Spleen (tissue), 13 donors: ENCODE measurements at places on chromosomes 2 and 18.

DNA sequence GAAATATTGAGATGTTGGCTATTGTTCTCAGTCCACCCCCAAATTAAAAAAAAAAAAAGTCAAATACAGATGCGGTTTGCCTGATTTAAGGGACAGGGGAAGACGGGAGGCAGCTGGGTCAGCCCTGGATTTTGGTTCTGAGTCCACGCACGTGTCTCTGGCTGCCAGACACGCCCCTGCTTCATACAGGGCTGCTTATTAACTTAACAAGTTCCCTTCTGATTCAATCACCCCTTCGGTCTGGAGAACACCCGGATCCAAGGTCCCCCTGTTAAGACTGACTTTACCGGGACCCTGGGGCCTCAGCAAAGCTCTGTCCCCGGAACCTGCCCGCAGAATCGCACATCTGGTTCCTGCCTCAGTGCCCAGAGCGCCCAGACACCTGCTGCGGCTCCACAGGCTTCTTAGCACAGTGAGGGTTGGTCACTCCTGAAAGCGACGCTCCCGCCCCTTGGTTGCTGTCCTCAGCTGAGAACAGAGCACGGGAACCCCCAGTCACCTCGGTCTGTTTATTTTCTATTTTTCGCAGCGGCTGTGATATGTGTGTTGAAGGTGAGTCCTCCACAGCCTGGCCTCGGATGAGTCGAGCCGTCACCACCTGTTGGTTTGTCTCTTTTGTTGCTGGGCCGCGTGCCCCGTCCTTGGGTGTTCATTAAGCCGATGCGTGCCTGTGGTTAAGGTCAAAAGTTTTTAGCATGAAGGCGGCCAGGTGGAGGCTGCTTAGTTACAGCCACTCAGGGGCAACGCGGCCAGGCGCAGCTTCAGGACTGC lies 57.2 kb downstream of the RTP5 start:
- peak; percentile 55 for DNase-seq

DNA sequence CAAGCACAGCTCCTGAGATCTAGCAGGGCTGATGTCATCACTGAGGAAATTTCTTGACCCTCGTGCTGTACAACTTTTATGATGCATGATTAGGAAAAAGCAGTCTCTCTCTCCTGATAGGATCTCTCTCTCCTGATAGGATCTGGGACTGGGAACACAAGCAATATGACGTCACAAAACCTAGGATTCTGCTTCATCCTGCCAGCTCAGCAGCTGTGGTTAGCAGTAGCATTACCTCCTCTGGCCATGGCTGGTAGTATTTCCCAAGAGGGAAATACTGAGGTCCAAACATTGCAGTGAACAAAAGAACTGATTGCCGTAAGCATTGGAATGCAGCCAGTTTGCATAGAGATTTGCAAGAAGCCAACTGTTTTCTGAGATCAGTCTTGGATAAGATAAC lies 521.2 kb upstream of the POU3F3 start:
- DNase-seq = no peak

- no peak for DNase-seq
These were observed 137.6 kb upstream of the HNMT start for GRCh38 chr2:137826373-137827372.

GRCh38 chr2:56465491-56465890 lies 281.7 kb downstream of the CCDC85A start:
- DNase-seq = no peak

DNA sequence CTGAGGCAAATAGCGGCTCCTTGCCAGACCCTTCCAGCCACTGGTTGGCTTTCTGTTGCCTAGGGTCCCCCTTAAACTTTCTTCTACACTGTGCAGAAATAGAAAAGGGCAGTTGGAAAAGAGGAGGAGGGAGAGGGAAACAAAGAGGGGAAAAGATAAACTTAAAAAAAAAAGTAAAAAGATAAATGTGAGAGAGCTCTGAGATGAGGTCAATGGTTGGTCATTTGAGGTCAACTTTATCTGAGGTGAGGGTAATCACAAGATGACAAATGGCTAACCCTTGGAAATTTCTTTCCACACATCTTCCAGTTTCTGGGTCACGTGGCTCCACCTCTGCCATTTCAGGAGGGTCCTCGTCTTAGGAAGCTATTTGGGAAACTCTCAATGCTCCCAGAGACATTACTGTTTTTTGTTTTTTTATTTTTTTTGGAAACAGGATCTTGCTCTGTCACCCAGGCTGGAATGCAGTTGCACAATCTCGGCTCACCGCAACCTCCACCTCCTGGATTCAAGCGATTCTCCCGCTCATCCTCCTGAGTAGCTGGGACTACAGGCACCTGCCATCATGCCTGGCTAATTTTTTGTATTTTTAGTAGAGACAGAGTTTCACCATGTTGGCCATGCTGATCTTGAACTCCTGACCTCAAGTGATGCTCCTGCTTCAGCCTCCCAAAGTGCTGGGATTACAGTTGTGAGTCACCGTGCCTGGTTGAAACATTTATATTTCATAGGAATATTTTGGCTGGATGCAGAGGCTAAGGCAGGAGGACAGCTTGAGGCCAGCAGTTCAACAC lies 199.9 kb downstream of the TGIF1 start:
- no peak for DNase-seq

DNA sequence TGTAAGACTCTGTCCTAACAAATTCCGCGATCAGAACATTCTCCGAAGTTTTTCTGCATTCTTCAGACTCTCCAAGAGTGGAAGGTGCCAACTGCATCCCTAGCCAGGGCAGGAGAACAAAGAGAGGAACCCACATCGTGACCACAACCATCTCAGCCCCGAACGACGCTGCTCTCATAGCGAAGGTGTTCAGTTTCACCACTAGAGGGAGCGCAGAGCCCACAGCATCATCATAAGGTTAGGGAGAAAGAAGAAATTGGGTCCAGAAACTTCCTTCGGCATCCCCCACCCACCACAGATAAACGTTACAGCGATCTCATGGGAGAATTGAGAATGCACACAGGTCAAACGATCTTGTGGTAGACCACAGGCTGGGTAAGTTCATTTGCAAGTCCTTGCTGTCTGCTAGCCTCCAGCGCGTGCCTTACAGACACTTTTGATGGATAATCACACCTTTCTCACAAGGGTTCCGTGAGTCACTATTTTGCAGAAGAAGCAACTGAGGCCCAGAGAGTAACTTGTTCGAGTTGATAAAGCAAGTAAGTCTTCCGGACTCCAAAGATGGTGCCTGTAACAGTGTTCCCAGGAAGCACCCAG lies 53.7 kb upstream of the ARL4C start:
- DNase-seq = no peak

- DNase-seq = no peak
These were observed 99.5 kb downstream of the MAPK4 start for GRCh38 chr18:50659091-50660003.

GRCh38 chr18:29226213-29226612 lies 1049.3 kb upstream of the CDH2 start:
- no peak for DNase-seq

DNA sequence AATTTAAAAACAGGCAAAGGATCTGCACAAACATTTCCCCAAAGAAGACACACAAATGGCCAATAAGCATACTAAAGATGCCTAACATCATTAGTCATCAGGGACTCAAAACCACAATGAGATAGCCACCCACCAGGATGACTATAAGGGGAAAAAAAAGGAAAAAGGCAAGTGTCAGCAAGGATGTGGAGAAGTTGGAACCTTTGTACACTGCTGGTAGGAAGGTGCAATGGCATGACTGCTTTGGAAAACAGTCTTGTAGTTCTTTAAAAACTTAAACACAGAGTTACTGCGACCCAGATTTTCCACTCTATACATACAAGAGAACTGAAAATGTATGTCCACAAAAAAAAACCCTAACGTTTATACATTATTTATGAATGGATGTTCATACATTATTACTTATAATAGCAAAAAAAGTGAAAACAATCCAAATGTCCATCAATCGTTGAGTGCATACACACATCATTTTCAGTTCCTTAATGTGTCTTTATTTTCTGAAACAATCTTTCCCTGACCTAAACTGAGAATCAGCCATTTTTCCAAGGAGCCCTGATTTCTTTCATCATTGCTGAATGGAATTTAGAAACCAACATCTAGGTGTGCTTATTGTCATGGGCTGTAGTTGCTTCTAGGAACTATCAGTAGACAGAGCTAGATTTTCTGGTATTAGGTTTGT lies 64.7 kb upstream of the TLK1 start:
- no peak for DNase-seq

GRCh38 chr2:11187083-11187619 lies 31.9 kb downstream of the SLC66A3 start:
- DNase-seq = no peak

- DNase-seq = no peak
These were observed 5.4 kb downstream of the CXCR4 start for GRCh38 chr2:136112317-136113208.

- no peak for DNase-seq
These were observed 10.1 kb upstream of the TYMS start for GRCh38 chr18:647304-647703.

GRCh38 chr2:15363734-15364133 lies 197.4 kb downstream of the NBAS start:
- DNase-seq = no peak

DNA sequence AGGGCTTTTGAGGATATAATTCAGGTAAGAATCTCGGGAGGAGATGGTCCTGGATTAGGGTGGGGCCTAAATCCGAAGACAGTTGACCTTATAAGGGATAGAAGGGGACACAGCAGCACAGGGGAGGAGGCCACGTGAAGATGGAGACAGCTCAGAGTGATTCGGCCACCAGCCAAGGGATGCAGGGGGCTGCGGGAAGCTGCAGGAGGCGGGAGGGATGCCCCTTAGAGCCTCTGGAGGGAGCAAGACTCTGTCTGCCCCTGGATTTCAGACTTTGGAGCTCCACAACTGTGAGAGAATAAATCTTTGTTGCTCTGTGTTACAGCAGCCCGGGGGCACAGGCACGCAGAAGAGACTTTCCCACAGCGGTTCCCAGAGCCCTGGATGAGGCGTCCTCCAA lies 143.7 kb downstream of the ASB1 start:
- DNase-seq = peak; percentile 47

GRCh38 chr2:195214072-195214471 lies 443.0 kb upstream of the SLC39A10 start:
- DNase-seq = no peak

- DNase-seq = no peak
These were observed 12.6 kb downstream of the PIK3C3 start for GRCh38 chr18:41967680-41968079.

DNA sequence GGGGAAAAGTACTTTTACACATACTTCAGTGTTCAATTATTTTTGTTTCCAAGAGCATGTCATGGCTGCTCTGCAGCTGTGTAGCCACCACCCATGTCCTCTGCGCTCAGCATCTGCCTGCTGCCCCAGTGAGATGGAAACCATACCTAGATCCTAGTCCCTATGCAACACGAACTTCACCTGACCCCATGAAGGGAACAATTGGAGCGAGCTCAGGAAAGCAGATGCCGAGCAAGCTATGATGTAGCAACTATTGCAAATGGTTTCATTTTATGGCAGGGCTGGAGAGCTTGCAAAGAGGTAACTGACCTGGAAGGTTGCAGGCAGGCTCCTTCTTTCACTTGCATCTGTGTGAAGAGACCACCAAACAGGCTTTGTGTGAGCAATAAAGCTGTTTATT lies 1.3 kb upstream of the CCDC141 start:
- DNase-seq = no peak

DNA sequence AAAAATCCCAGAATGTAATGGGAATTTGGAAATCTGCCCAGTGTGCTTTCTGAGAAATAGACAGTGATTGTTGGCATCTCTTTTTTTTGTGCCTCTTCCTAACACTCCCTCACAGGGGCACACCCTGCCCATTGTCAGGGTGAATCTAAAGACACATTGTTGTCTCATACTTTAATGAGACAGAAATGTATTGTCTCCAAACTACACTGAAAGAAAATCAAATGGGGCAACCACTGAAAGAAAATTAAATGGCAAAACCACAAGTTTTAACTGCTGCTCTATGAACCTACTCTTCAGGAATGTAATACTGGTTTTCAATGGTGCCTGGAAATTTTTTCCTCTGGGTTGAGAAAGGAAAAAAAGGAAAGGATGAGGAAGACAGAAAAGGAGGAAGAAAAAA lies 43.2 kb upstream of the GLS start:
- no peak for DNase-seq

GRCh38 chr2:134716721-134717243 lies 2.0 kb downstream of the TMEM163 start:
- DNase-seq = no peak

DNA sequence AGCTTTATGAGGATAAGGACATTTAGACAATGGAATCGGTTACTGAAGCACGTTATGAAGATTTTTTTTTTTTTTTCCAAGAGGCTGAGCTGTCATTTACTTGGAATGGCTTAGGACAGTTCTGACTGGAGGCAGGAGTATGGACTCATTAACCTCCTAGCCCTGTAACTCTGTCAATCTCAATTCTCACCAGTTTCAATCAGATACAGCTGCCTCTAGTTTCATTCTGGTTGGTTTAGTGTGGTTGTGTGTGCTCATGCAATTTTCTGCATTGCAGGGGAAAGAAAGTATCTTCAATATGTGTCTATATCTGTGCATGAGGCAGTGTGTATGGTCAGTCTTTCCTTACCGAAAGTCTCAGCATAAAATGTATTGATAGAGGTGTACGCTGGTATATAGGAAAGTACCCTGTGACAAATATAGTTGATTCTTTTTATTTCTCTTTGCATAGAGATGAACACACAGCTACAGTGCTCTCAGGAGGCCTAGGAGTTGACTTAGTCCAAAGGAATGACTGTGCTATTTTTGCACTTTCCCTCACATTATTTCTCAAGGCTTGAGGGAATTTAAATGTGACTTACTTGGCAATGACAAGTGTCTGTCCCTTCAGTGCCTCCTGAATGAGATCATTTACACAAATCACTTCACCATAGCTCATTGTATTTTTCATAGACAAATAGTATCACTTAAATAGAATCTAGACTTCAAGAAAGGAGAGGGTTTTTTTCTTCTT lies 50.5 kb upstream of the GRB14 start:
- DNase-seq = no peak

GRCh38 chr18:57141208-57142129 lies 5.4 kb upstream of the BOD1L2 start:
- no peak for DNase-seq

DNA sequence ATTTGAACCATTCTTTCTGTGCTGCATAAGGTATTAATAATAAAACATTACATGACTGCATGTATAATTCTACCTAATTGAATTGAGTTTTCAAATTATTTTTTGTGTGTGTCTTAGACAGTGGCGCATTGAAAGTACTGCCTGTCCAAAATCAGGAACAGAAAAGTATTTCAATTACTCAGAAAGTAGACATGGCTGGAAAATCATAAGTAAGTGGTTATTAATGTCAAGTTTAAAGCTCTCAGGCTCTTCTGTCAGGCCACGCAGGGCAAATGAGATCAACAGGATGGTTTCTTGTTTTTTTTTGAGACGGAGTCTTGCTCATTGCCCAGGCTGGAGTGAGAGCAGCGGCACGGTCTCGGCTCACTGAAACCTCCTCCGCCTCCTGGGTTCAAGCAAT lies 32.4 kb upstream of the DARS1 start:
- DNase-seq = no peak

DNA sequence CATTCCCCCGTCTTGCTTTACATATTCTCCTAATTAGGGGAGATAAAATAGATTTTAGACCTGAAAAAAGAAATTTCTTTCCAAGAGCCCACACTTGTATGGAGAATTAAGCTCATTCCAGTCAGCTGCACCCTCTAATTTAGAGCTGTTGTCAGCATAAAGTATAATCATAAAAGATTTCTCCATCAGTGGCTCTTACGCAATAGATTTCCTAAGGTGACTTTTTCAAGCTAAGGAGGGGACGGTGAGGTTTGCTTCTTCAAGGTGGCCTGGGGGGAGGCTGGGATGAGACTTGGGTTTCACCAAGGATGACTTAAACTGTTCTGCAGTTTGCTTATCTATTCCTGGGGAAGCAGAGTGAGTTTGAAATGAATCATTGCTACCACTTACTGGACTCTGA lies 426.2 kb downstream of the NBAS start:
- DNase-seq = no peak

GRCh38 chr2:188345426-188345825 lies 53.8 kb downstream of the GULP1 start:
- DNase-seq = no peak
